Urinary bladder (tissue), 4 donors: ENCODE measurements at places on chromosomes 5 and 9. TPM values are rescaled to one million over a fixed set of nuclear protein-coding genes. Genes with fewer than 3 reads are reported as not detected.

ANKRD31 gene
- total RNA-seq, result 0.69 TPM

CD274 gene
- total RNA-seq, result 2.4 TPM

TTC1 gene
- total RNA-seq, result 38.2 TPM

TRAPPC13 gene
- 50.0 TPM for total RNA-seq

KCNIP1 gene
- total RNA-seq, result 3.0 TPM

OTP gene
- total RNA-seq, result not detected

TENT4A gene
- 26.8 TPM for total RNA-seq

SLC6A7 gene
- total RNA-seq, result not detected

ADAMTS2 gene
- total RNA-seq, result 80.9 TPM

F2RL2 gene
- total RNA-seq, result 2.1 TPM

GPR150 gene
- total RNA-seq, result not detected

EPB41L4B gene
- 6.0 TPM for total RNA-seq

- no peak for DNase-seq
Measured at GRCh38 chr9:119902611-119903010, 533.4 kb upstream of the BRINP1 start.

DNA sequence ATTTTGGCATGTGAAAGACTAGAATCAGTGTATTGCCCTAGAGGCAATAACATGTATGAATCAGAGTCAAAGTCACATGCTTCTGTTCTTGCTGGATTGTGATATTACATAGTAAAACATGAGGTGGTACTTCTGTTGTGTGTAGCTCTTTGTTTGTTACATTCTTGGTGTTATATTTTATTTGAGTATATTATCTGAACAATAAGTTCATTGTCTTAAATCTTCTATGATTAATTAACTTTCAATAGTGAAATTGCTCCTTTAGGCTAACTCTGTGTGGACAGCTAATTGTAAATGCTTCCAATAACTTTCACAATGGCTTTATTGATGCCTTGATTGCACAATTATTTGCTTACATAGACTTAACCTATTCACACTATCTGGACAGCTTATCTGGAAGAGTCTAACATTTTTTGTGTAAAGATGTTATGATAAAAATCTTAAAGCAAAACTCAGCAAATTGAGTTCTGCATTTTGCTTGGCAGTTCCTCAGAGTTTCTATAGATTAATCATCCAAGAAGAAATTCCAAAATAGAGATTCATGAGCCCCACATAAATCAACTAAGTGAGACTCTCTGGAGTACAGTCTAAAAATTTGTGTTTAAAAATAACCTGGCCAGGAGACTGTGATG is 239.6 kb upstream of the TUSC1 start:
- DNase-seq, result no peak

- DNase-seq, result no peak
Measured at GRCh38 chr5:129271308-129271707, 176.8 kb downstream of the ISOC1 start.

DNA sequence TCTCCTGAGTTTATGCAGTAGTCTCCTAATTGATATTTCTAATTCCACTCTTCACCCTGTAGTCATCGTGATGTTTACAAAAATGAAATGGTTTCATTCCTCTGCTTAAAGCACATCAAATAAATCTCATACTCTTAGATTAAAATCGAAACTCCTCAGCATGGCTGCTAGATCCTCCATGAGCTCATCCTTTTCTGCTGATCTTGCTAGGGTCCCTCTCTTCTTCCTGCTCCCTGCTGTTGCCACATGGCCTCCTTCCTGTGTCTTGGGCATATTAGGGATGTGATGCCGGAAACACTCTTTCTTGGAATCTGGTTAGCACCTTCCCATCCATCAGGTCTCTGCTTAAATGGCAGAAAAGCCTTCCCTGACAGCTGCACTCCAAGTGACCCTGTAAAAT is 59.5 kb upstream of the MEGF10 start:
- no peak for DNase-seq

DNA sequence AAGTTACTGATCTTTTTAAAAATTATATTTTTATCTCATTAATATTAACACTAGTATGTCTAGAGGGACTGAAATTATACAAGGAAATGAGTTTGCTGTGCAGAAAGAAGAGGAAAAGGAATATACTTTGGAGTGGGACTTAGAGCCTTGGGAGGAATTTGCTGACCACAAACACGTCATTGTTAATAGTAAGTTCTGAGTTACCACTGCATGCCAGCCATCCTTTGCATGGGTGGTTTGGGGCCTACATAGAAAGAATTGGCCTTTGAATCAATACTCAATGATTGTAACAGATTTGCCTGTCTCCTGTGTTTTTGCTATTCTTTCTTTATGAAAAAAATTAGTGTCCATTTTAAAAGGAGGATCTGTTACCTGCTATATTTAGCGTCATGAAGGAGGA is 232.6 kb upstream of the TNC start:
- no peak for DNase-seq

DNA sequence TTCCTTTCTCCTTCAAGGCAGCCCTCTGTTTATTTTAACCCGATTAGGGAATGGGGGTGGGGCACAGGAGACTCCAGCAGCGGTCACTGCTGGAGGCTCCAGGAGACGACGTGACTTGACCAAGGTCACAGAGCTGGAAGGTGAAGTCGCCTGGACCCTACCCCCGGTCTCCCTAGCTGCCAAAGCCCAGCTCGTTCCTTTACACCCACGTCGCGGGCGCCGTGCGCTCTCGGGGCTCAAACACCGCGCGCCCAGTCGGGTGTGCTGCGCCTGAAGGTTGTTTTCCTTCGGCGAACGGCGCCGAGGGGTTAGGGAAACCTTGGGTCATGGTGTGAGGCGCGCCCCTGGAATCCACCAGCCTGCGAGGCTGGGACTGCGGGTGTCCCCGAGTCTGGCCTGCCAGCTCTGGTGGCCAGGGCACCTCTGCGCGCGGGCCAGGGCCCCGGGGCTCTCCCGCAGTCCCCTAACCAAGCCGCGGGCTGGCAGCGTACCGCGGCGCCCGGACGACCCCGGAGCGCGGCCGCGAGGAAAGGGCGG is 747 bp upstream of the UNC5A start:
- DNase-seq, result no peak

DNA sequence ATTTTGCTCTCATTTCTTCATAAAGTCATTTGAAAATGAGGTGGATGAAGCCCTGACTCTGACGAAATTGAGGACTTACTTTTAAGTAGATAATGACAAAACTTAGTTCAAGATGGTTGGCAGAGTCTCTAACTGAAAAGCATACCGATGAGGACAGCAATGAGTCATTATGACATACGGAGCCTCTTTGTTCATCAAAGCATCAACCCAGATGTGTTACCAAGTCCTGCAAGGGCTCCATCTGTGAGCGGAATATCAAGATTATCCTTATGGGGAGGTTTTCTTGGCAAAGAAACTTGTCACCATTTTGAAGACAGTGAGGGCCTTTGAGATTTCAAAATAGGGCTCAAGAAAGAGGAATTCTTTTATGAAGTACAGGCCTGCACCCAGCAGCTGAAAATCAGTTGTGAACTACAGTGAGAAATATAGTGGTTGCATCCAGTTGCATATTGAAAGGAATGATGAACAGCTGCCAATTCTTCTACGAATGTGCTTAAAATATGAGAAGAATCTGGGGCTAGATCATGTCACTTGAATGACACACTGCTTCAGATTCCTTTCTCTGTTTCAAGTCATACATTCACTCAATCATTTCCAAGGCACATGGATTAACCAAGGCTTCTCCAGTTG is 86.6 kb upstream of the SLC24A2 start:
- DNase-seq, result no peak

GRCh38 chr9:71758277-71758676 is 10.0 kb downstream of the CEMIP2 start:
- DNase-seq, result no peak

GRCh38 chr9:131539223-131539923 is 6.0 kb upstream of the PRRT1B start:
- no peak for DNase-seq

DNA sequence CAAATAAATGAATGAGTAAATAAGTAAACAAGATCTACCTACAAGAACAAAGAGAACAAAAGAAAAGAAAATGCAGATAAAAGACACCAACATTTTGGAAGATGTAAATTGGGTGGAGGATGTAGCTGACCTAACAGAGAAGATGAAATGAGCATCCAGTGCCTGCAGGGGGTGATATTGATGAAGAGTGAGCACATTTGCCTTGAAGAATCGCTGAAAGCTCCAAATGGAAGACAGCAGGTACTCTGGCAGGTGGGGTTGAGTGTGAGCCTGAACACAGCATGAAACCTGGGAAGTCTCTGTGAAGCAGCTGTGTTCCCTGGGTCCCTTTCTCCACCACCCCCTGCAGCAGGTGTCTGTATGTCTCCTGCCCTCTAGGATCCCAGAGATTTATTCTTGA is 125.6 kb downstream of the NXNL2 start:
- no peak for DNase-seq

DNA sequence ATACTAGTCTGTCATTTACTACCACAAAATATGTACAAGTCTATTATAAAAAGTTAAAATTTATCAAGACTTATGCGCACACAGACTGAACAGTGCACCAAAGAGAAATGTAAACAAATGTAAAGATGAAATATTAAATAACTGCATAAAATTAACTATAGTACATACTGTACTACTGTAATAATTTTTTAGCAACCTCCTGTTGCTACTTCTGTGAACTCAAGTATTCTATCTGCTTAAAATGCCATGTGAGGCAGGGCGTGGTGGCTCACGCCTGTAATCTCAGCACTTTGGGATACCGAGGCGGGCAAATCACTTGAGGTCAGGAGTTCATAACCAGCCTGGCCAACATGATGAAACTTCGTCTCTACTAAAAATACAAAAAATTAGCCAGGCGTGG is 13.8 kb upstream of the ISOC1 start:
- DNase-seq, result no peak

- DNase-seq, result peak; percentile 11
Measured at GRCh38 chr5:39948867-39949468, 524.2 kb upstream of the DAB2 start.

DNA sequence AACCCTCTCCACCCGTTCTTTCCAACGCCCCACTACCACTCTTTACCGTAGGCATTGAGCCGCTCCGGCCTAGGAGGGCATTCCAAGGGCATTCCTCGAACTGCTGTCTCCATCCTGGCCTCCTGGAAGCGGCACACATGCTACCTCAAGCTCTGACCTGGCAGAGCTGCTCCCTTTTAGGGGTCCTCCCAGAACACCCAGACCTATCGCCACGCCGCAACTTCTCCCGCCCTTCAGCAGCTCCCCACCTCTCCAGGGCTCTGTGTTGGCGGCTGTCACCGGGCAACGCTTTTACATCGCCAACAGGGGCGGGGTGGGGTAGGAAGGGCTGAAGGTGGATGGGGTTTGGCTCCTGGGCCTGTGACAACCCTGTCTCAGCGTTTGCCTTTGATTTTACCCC is 4.6 kb upstream of the MYORG start:
- DNase-seq, result no peak

GRCh38 chr9:82972446-82972845 is 90.5 kb downstream of the RASEF start:
- no peak for DNase-seq

- no peak for DNase-seq
Measured at GRCh38 chr9:134057751-134058701, 9.8 kb downstream of the BRD3 start.

DNA sequence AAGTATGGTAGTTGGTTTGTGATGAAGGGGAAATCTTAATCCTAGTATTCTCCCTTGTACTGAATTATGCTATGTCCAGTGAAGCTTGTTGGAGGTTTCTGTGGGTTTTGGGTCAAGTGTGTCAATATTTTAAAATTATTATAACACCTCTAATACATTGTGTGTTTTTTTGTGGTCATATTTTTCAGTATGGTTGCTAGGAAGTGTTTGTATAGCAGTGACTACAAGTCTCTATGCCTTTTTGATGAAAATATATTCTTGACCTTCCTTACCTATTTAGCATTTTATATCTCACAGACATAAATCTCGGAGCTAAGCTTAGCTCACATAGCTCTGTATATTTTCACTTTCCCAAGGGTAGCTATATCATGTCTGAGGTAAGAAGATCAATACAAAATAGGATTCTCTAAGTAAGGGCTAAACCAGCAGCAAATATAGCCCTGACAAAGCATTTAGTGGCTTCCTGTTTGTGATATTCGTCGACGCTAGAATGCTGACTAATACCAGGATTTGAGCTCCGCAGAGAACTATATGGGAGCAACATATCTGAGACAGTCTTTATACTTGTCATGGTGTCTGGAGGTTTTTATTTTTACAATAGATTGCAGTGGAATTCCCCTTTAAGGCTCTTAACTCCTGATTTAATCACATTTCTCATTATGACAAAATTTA is 82.3 kb downstream of the MACIR start:
- DNase-seq, result no peak

DNA sequence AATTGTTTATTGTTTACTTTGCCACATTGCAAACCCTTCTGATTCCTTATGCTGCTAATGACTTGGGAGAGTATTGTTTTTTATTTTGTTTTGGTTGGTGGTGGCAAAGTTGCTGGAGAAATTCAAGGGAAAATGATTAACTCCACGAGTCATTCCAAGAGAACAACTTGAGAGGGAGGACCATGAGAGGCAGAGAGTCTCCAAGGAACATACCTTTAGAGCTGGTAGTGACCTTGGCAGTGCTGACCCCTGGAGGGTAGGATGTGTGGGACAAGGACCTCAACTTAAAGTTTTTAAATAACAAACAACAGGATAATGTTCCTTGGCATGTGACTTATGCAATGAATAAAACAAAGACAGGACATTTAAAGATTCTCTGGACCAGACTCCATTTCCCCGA is 139.7 kb downstream of the LRRC70 start:
- no peak for DNase-seq

DNA sequence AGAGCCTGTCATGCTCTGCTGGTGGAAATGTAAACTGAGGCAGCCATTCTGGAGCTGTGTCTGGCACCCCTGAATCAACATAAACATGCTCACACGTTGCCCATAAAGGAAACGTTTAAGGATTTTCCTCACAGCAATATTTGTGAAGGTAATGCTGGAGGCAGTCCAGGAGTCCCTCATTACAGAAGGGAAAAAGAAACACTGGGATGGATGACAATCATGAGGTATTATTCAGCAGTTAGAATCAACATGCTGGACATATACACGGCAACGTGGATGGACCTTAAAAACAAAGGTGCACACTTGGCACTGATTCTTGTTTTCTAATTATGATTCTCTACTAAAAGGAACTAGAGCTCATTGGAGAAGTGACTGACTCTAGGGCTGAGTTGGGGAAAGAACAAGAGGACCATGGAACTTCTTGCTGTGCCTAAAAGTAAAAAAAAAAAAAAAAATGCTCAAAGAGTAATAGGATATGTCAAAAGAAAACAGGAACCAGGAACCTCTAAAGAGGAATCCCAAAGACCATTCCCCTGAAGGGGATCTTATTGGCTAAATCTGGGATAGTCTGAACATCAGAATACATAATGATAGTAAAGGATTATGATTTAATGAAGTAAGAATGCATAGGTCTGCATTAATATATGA is 18.6 kb downstream of the B4GALT1 start:
- DNase-seq, result no peak

GRCh38 chr9:99628285-99628684 is 193.4 kb upstream of the NR4A3 start:
- no peak for DNase-seq

GRCh38 chr5:84383296-84383815 is 1.3 kb downstream of the EDIL3 start:
- DNase-seq, result no peak

- DNase-seq, result no peak
Measured at GRCh38 chr5:117615226-117615625, 1040.6 kb upstream of the SEMA6A start.

GRCh38 chr9:16060436-16061129 is 507.7 kb downstream of the CCDC171 start:
- no peak for DNase-seq
